ENCODE measurements at places on chromosomes 2 and 18.

- no peak for DNase-seq
These were observed 114.8 kb downstream of the SMAD2 start for GRCh38 chr18:47815486-47816270.

GRCh38 chr2:237625216-237625705 lies 2.1 kb upstream of the LRRFIP1 start:
- DNase-seq: no peak

DNA sequence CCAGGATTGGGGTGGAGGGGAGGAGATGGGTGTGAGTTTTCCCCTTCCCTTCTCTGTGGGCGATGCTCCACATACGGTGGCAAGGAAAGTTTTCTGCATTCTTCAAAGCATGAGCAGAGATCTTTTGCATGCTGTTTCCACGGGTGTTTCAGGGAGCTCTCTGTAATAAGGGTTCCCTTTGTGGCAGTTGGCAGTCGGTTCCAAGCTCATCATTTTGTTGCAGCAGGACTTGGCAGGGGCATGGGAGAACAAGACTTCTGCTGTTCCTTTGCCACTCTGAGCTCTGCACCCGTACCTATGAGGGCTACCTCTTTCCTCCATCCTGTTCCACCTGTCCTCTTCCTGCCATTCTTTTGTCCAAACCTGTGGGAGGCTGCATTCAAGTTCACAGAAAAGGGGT lies 71.3 kb upstream of the SPRED2 start:
- no peak for DNase-seq

GRCh38 chr2:37709111-37709510 lies 37.7 kb upstream of the CDC42EP3 start:
- no peak for DNase-seq

DNA sequence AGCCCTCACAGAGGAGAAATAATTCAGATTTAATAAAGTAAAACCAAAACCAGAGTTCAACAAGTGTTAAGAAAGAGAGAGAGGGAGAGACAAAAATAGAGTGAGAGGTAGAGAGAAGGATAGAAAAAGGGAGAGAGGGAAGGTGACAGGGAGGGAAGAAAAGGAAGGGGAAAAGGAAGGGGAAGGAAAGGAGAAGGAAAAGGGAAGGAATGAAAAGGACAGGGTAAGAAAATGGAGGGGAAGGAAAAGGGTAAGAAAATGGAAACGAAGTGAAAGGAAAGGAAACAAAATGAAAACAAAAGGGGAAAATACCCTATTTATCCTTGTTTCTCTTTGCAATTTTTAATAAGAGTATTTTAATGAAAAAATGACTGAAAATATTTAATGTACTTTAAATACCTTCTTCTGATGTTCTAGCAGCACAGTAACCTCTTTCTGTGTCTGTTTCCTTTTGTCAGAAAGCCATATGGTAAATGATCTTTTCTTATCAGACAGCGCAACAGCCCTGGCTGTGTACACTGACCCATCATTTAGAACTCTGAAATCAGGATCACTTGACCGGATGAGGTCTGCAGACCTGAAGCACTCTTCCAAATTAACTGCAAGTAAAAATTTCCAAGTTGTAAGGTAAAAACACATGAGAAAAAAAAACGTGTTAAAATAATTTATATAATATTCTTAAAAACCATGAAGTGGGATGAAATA lies 11.8 kb downstream of the DSC3 start:
- no peak for DNase-seq

- DNase-seq: no peak
These were observed 29.2 kb upstream of the HNRNPLL start for GRCh38 chr2:38631976-38632375.

DNA sequence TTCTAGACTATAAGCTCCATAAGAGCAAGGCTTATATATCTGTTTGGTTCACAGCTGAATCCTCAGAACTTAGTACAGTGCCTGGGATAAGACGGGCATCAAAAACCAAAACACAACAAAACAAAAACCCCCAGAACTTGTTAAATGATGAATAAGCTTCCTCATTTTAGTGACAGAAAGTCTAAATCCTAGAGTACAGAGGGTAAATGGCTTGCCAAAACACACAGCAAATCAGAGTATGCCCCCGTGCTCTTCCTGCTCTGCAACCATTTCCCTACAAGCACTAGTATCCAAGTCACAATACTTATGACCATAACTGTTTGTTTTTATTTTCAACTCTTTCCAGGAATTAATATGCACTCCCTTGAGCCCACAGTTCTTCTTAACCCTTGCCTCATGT lies 10.1 kb downstream of the ZNF521 start:
- DNase-seq: no peak

DNA sequence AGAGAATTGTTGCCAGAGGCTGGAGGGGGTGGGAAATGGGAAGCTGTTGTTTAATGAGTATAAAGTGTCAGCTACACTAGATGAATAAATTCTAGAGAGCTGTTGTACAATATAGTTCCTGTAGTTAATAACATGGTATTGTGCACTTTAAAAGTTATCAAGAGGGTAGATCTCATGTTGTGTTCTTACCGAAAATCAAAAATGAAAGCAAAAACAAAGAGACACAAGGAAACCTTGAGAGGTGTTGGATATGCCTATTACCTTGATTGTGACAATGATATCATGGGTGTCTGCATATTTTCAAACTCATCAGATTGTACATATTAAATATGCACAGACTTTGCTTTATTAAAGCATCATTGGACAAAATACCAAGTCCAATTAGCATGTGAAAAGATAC lies 43.2 kb downstream of the SCG2 start:
- DNase-seq: no peak

GRCh38 chr2:74845217-74845751 lies 11.4 kb downstream of the HK2 start:
- peak; percentile 85 for DNase-seq

DNA sequence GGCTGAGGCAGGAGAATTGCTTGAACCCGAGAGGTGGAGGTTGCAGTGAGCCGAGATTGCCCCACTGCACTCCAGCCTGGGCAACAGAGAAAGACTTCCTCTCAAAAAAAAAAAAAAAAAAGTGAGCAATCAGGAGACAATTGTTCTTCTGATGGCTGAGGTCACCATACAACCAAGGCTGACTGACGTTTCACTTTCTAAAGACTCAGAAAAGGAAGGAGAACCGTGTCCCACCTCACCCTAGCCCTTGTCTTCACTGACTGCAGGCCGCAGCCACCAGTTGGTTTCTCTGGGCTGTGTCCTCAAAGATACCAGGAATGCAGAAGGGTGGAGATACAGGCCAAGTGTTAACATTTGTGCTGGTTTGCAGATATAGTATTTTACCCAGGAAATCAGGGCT lies 7.7 kb upstream of the SLC35F6 start:
- no peak for DNase-seq

DNA sequence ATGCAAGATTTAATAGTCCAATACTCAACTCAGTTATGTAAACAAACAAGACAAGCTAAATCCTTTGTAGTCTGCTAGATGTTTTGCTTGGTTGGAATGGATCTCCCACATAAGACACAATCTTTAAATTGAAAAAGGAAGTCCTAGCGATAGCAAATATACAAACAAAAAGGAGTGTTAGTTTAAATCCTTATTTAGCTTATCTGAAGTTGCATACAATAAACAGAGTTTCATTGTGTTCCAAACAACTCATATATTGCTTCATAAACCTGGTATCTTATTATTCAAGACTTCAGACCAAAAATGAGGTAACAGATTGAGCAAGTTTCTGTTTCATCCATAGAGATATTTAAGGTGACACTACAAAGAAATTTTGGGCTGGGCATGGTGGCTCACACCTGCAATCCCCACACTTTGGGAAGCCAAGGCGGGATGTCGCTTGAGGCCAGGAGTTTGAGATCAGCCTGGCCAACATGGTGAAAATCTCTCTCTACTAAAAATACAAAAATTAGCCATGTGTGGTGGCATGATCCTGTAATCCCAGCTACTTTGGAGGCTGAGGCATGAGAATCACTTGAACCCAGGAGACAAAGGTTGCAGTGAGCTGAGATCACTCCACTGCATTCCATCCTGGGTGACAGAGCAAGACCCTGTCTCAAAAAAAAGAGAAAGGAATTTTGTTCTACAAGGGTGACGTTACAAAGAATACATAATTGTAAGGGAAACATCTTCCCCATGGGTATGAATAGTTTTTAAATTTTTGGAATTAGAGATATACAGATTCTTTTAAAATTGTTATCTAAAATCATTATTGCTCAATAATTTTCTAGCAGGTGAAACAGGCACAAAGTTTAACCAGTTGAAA lies 150.5 kb upstream of the L3MBTL4 start:
- DNase-seq: no peak

- no peak for DNase-seq
These were observed 60.6 kb upstream of the DARS1 start for GRCh38 chr2:136045835-136046570.

DNA sequence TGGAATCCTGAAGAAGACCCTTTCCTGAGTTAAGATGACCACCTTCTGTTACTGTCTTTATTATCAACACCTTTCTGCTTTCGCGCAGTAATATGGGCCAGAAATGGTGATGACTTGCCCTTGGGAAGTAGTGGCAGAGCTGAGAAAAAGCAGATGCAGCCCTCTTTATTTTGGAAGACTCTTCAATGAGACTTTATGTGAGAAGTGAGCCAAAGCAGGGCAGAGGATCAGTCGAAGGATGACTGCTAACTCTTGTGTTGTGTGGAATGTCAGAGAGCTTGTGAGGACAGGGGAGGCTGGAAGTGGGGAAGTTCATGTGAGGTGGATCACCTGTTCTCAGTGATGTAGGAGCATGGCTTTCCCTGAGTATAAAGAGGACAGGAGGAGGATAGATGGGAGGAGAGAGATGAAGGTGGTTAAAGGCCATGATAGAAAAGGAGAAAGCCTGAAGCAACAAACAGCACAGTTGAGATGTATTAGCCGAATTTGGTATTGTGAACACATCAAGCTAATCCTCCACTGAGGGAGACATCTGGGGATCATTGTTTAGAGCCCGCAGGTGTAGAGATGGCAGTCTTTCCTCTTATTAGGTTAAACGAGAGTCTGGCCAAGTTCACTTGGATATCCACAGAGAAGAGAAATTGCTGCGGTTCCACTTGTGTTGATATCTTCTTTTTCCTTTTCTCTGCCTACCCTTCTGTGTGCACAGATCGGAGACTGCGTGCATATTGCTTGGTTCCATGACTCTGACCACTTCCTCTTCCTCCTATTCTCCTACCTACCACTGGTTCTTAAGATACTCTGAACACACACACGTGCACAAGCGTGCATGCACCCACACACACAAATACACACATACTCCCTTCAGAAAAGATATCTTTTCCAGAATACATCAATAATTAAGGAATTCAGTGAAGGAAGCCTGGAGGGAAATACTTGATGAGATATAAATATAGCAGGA lies 67.4 kb downstream of the SLC9A2 start:
- no peak for DNase-seq

Measured in Caki2 (cell line).